NT2/D1 (cell line): ENCODE measurements at places on chromosomes 1 and 21.

DNA sequence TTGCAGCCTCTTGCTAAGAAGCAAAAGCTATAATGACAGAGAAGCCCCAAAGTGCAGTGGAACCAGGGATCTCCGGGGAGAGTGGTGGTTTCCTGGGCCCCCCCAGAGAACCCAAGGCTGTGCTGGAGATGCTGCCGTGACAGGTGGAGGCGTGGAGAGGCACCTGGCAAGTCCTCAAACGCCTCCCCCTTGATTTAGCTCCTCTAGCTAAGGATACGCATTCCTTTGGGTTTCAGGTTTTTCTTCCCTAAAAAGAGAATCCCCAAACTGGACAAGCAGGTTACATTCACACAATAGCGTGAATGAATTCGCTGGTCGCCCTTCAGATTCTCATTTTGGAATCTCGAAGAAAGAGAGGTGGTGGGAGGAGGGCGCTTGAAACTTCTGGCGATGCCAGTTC lies 853 bp upstream of the ATP1A1 start:
- DNase-seq, result no peak

- DNase-seq, result no peak
Measured at GRCh38 chr1:85681087-85681486, 27.1 kb downstream of the ZNHIT6 start.

DNA sequence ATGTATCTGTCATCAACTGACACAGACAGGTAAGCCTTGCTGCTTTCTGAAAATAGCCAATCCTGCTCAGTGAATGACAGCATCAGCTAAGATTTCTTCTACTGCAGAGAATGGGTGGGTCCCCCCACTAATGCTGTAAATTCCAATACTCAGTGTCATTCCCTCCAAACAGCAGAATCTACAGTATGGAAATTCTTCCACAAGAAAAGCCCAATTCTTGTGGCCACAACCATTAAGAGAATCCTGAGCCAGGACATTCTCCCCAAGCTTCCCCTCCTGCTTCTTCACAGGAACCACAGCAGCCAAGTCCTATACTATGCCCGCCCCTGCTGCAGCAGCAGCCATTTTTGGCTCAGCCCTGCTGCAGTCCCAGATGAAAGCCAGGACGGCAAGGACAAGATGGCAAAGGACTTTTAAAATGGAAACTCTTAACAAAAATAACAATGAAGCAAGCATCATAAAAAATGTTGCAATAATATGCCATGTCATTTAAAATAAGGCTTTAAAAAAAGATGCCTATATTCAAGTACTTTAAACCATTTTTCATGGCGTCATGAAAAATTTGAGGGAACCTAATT lies 26.8 kb downstream of the EIF4G3 start:
- peak; percentile 35 for DNase-seq

GRCh38 chr1:100614570-100614969 lies 76.6 kb downstream of the GPR88 start:
- no peak for DNase-seq

GRCh38 chr1:81681601-81682266 lies 119.0 kb upstream of the ADGRL2 start:
- DNase-seq, result no peak
